ENCODE measurements at places on chromosomes 2 and 18. TPM values are rescaled to one million over a fixed set of nuclear protein-coding genes. Genes with fewer than 3 reads are reported as not detected.

DNA sequence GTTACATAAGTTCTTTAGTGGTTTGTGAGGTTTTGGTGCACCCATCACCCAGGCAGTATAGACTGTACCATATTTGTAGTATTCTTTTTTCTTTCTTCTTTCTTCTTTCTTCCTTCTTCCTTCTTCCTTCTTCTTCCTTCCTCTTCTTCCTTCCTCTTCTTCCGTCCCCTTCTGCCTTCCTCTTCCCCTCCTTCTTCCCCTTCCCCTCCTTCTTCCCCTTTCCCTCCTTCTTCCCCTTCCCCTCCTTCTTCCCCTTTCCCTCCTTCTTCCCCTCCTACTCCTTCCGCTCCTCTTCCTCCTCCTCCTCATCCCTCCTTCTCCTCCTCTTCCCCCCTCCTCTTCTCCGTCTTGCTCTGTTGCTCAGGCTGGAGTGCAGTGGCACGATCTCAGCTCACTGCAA is 41.6 kb downstream of the CAB39 start:
- H3K36me3 ChIP-seq = no peaks in the 10 kb centered on the region
- no peak overlapping the region for H3K27ac ChIP-seq
- H3K27me3 ChIP-seq = no peaks in the 10 kb centered on the region

GRCh38 chr2:21757805-21758430 is 634.1 kb downstream of the TDRD15 start:
- no peaks in the 10 kb centered on the region for H3K36me3 ChIP-seq
- H3K27me3 ChIP-seq = no peaks in the 10 kb centered on the region
- no peak overlapping the region for H3K4me3 ChIP-seq
- peak; percentile 47 for DNase-seq
- no peak overlapping the region for H3K27ac ChIP-seq

DNA sequence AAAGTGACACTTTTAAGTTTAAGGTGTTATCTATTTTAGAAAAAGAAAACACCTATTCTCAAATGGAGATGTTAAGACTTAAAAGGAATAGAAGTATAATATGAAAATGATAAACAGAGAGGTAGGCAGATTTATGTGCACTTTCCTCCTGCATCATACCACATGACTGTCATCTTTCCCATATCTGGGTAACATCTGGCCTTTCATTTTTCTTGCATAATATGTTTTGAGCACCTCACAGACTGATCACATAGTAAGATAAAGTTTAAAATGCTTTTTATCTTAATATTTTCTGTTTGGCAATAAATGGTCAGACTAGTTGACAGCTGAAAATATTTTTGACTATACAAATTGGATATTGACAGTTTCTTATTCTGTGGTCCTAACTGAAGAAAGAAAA is 1852.1 kb upstream of the PIK3C3 start:
- no peak overlapping the region for H3K4me3 ChIP-seq
- H3K4me1 ChIP-seq = no peaks in the 10 kb centered on the region
- H3K36me3 ChIP-seq = no peaks in the 10 kb centered on the region

- DNase-seq = no peak
- no peaks in the 10 kb centered on the region for H3K27me3 ChIP-seq
- no peaks in the 10 kb centered on the region for H3K4me1 ChIP-seq
- H3K4me3 ChIP-seq = no peak overlapping the region
Observed at GRCh38 chr2:176601066-176601465, 331.8 kb downstream of the MTX2 start.

DNA sequence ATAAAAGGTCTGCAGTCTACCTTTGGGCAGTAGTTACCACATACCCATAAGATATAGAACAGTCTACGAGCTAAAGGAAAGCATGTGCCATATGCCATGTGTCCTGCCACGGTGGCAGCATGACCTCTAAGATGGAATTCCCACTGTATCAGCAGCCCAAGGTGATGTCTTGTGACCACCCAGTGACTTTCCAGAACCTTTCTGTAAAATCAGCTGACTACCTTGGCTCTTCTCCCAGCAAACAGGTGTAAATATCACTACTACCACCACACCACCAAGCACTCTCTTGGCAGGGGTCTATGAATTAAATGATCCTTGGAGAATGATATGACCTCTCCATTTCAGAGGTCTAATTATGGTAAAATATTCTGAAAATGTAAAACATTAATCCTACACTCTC is 99.6 kb downstream of the METTL8 start:
- no peak overlapping the region for H3K4me3 ChIP-seq
- H3K27me3 ChIP-seq = no peaks in the 10 kb centered on the region
- no peaks in the 10 kb centered on the region for H3K4me1 ChIP-seq
- H3K27ac ChIP-seq = no peak overlapping the region
- no peak for DNase-seq
- H3K36me3 ChIP-seq = no peaks in the 10 kb centered on the region

- H3K27me3 ChIP-seq = no peaks in the 10 kb centered on the region
- no peak for DNase-seq
- H3K4me3 ChIP-seq = no peak overlapping the region
- no peaks in the 10 kb centered on the region for H3K4me1 ChIP-seq
Observed at GRCh38 chr2:110170102-110170501, 34.7 kb downstream of the NPHP1 start.

GRCh38 chr2:191748059-191748461 is 70.1 kb downstream of the NABP1 start:
- DNase-seq = no peak
- no peak overlapping the region for H3K27ac ChIP-seq
- no peaks in the 10 kb centered on the region for H3K4me1 ChIP-seq
- no peaks in the 10 kb centered on the region for H3K27me3 ChIP-seq
- no peak overlapping the region for H3K4me3 ChIP-seq

DNA sequence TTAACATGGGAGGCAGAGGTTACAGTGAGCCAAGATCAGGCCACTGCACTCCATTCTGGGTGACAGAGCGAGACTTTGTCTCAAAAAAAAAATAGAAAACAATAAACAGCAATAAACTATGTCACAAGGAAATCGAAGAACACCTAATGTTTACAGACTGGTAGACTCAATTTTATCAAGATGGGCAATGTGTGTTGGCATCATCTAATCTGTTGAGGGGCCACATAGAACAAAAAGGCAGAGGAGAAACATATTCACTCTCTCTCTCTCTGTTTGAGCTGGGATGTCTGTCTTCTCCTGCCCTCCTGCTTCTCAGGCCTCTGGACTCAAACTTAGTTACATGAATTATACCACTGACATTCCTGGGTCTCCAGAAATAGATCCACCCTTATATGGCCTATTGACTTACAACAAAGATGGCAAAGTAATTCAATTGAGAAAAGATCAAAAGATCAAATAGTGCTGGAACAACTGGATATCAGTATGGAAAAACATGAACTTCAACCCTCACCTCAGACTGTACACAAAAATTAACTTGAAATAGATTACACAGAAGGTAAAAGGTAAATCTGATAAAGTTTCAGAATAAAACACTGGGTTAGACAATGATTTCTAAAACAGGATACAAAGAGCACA is 703.8 kb upstream of the CRIM1 start:
- no peaks in the 10 kb centered on the region for H3K27me3 ChIP-seq
- H3K36me3 ChIP-seq = no peaks in the 10 kb centered on the region
- no peak overlapping the region for H3K27ac ChIP-seq
- no peaks in the 10 kb centered on the region for H3K4me1 ChIP-seq
- H3K4me3 ChIP-seq = no peak overlapping the region

- DNase-seq = peak; percentile 73
- peaks cover 10% of the 10 kb centered on the region for H3K4me1 ChIP-seq
- no peaks in the 10 kb centered on the region for H3K36me3 ChIP-seq
Observed at GRCh38 chr2:223041527-223042109, 10.4 kb upstream of the KCNE4 start.

DNA sequence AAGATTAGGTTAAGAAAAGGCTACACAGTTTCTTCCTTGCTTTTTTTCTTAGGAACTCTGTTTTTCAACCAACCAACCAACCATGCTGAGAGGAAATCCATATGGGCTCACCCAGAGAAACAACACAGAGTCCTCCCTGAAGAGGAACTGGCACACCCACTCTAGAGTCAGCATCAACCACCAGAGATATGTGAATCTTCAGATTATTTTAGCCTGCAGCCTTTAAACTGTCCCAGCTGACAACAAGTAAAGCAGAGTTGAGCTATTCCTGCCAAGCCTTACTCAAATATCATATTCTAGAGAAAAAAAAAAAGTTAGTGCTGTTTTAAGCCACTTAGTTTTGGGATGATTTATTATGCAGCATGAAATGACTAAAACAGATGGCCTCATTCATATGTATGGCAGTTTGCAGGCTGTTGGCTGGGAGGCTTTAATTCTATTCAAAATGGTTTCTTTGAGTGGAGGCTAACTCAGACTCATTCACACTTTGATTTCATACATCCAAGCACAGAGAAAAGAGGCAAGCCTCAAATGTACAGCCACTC is 1637.7 kb upstream of the LRRTM1 start:
- no peak overlapping the region for H3K4me3 ChIP-seq
- no peaks in the 10 kb centered on the region for H3K27me3 ChIP-seq
- no peak for DNase-seq
- H3K36me3 ChIP-seq = no peaks in the 10 kb centered on the region
- no peaks in the 10 kb centered on the region for H3K4me1 ChIP-seq

DNA sequence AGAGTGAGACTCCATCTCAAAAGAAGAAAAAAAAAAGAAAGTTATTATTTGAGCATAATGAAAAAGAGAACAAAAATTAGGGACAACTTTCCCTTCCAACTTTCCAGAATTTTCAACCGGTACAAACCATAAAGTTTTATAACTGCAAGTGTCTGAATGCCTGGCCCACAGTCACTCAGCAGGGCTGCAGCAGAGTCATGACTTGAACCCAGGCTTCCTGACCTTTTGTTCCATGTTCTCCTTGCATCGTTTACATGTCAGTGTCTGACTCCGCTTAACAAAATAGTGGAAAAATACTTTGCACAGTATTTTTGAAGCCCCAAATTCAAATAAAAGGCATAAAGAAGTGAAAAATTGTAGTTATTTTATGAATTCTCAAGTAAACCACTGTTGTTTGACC is 82.7 kb downstream of the LTBP1 start:
- H3K4me3 ChIP-seq = no peak overlapping the region
- no peaks in the 10 kb centered on the region for H3K36me3 ChIP-seq
- no peaks in the 10 kb centered on the region for H3K27me3 ChIP-seq
- H3K4me1 ChIP-seq = no peaks in the 10 kb centered on the region
- DNase-seq = no peak

DNA sequence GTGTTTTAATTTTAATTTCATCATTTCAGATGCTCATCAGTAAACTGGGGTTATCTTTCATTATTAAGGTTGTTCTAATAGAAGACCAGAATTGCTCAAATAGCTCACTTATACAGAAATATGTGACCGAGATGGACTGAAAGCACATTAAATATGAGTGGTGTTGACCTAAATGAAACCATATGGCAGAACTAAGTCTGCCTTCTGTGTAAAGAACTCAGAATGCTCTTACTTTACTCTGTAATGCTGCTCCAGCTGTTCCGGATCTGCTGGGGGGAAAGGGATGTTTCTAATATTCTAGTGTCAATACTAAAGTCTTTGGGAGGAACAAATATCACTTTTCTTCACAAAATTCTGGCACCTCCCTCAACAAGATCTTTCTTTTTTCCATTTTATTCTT is 131.0 kb downstream of the DPP4 start:
- H3K27me3 ChIP-seq = no peaks in the 10 kb centered on the region
- no peaks in the 10 kb centered on the region for H3K4me1 ChIP-seq
- H3K27ac ChIP-seq = no peak overlapping the region

GRCh38 chr2:237060534-237061312 is 25.0 kb upstream of the COPS8 start:
- no peaks in the 10 kb centered on the region for H3K27me3 ChIP-seq
- H3K27ac ChIP-seq = no peak overlapping the region
- peaks cover 5% of the 10 kb centered on the region for H3K4me1 ChIP-seq
- no peaks in the 10 kb centered on the region for H3K36me3 ChIP-seq

GRCh38 chr2:16653083-16653375 is 12.6 kb downstream of the CYRIA start:
- peak overlapping the region; percentile 43 for H3K27ac ChIP-seq
- H3K4me1 ChIP-seq = peaks cover 89% of the 10 kb centered on the region
- no peaks in the 10 kb centered on the region for H3K36me3 ChIP-seq
- H3K4me3 ChIP-seq = no peak overlapping the region

DNA sequence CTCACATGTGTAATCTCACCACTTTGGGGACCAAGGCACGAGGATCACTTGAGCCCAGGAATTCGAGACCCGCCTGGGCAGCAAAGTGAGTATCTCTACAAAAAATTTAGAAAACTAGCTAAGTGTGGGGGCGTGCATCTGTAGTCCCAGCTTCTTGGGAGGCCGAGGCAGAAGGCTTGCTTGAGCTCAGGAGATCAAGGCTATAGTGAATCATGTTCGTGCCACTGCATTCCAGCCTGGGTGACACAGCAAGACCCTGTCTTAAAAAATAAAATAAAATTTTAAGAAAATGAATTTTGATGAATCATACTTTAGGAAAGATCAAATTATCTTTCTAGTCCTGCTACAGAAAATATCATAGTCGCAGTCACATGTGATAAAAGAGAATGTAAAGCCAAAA is 46.9 kb downstream of the CABYR start:
- no peak for DNase-seq
- H3K4me1 ChIP-seq = peaks cover 22% of the 10 kb centered on the region
- H3K27me3 ChIP-seq = no peaks in the 10 kb centered on the region
- no peak overlapping the region for H3K4me3 ChIP-seq
- H3K36me3 ChIP-seq = peaks cover 10% of the 10 kb centered on the region

GRCh38 chr18:57441071-57441794 is 6.1 kb downstream of the ONECUT2 start:
- no peak overlapping the region for H3K4me3 ChIP-seq
- H3K27ac ChIP-seq = no peak overlapping the region
- H3K27me3 ChIP-seq = peaks cover 100% of the 10 kb centered on the region
- peaks cover 49% of the 10 kb centered on the region for H3K4me1 ChIP-seq

GRCh38 chr2:205701509-205701908 is 19.2 kb downstream of the NRP2 start:
- no peak overlapping the region for H3K27ac ChIP-seq
- H3K4me1 ChIP-seq = peaks cover 91% of the 10 kb centered on the region
- H3K4me3 ChIP-seq = no peak overlapping the region
- no peaks in the 10 kb centered on the region for H3K27me3 ChIP-seq
- H3K36me3 ChIP-seq = no peaks in the 10 kb centered on the region

Gene SP140
- total RNA-seq = not detected

Gene FAM110C
- 2.9 TPM for total RNA-seq

Gene RAPGEF4
- total RNA-seq = 8.8 TPM

Gene CRYGD
- not detected for total RNA-seq

Gene MAP3K19
- not detected for total RNA-seq

Gene SPDYA
- total RNA-seq = 0.46 TPM

Gene STPG4
- 0.44 TPM for total RNA-seq

Gene MTCL1
- 6.5 TPM for total RNA-seq

Gene CD226
- 1.5 TPM for total RNA-seq

Gene PTGR3
- total RNA-seq = 64.7 TPM
